ENCODE measurements at places on chromosomes 2 and 18.

- peaks cover 7% of the 10 kb centered on the region for H3K4me1 ChIP-seq
- H3K27me3 ChIP-seq, result no peaks in the 10 kb centered on the region
- H3K4me3 ChIP-seq, result no peak overlapping the region
- no peak overlapping the region for H3K27ac ChIP-seq
Measured at GRCh38 chr18:48402953-48403352, 6.2 kb downstream of the ZBTB7C start.

DNA sequence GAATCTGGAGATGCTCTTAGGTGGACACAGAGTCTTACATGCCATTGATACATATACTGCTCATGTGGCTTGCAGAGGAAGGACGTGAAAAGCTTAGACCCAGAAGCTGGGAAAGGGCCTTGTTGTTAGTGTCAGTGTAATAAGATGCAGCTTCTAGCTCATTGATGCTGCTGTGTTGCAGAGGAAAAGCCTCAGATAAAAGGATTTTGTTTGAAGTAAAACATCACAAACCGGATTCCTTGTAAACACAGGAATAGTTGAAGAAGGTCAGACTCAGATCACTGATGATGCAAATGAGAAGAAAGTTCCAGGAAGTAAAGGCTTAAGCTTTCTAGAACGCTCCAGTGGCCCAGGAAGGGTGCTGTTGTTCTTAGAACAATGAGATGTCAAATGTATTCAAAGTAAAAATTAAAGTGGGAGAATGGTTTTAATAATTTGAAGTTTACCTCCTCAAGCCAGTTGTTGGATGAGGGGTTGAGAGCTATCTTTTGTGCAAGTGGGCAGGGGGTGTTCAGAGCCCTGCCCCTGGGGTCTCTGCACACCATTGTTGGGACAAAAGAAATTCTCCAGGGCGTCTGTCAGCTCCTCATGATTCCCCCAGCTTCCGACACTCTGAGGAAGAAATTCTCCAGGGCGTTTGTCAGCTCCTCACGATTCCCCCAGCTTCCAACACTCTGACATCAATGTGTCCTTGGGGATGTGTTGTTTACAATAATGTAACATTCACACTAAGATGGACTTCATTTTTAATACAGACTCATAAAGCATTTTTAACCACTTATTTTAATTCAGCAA, 61.3 kb upstream of the CHMP1B start:
- H3K27me3 ChIP-seq, result no peaks in the 10 kb centered on the region
- no peak for DNase-seq
- H3K4me1 ChIP-seq, result no peaks in the 10 kb centered on the region
- no peaks in the 10 kb centered on the region for H3K36me3 ChIP-seq
- no peak overlapping the region for H3K4me3 ChIP-seq

- no peaks in the 10 kb centered on the region for H3K36me3 ChIP-seq
- no peaks in the 10 kb centered on the region for H3K4me1 ChIP-seq
- H3K27ac ChIP-seq, result no peak overlapping the region
- DNase-seq, result no peak
- no peaks in the 10 kb centered on the region for H3K27me3 ChIP-seq
Measured at GRCh38 chr18:28831476-28831875, 654.5 kb upstream of the CDH2 start.

DNA sequence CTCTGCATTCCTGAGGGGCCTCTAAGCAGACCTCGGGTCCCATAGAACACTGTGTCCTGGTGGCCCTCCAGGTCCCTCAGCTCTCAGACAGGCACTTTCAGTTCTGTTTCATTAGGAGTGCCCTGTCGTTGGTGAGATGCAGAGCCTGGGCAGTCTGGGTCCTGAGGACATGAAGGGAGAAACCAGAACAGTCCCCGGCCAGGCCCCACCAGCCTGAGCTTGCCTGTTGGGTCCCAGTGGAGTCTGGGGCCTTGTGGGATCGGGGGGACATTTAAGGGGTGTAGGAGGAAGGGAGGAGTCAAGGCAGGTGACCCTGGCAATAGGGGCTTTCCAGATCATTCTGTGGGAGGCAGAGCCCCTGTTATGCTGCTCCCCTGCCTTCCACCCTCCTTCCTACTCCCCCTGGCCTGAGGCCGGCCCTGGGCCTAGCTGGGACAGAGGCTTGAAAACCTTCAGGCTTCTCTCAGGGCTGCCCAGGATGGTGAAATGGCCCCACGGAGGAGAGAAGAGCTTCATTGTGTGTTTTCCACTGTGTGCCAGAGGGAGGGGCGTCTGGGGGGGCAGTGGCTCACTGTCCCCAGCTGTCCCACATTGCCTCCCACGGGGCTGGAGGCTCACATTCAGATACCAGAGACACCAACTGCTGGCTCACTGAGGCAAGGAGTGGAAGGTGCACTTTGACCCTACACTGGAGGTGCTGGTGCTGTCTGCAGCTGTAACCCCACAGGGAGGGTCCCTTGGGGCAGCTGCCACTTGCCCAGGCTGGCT, 26.6 kb upstream of the CATIP start:
- no peak overlapping the region for H3K27ac ChIP-seq
- H3K27me3 ChIP-seq, result no peaks in the 10 kb centered on the region
- no peaks in the 10 kb centered on the region for H3K36me3 ChIP-seq
- peaks cover 46% of the 10 kb centered on the region for H3K4me1 ChIP-seq
- no peak for DNase-seq

DNA sequence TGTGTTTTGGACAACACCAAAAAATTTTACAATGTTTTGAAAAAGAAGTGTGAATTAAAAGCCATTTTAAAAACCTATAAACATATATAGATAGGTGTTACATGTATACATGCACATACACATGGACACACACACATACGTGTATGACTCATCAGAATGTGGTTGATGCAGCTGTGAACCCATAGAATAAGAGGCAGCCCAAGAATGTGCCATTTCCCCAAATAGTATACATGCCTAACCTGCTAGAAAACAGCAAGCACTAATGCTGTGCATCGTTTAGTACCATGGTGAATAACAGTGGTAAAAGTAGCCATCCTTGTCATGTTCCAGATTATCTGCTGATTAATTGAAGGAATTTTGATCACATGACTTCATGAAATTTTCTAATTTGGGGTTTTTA, 149.0 kb downstream of the DSEL start:
- no peak for DNase-seq
- H3K36me3 ChIP-seq, result no peaks in the 10 kb centered on the region
- no peaks in the 10 kb centered on the region for H3K4me1 ChIP-seq
- H3K27ac ChIP-seq, result no peak overlapping the region

- DNase-seq, result no peak
- no peaks in the 10 kb centered on the region for H3K36me3 ChIP-seq
- no peaks in the 10 kb centered on the region for H3K27me3 ChIP-seq
- no peak overlapping the region for H3K27ac ChIP-seq
- no peaks in the 10 kb centered on the region for H3K4me1 ChIP-seq
Measured at GRCh38 chr2:157946919-157947557, 70.9 kb upstream of the ACVR1 start.

DNA sequence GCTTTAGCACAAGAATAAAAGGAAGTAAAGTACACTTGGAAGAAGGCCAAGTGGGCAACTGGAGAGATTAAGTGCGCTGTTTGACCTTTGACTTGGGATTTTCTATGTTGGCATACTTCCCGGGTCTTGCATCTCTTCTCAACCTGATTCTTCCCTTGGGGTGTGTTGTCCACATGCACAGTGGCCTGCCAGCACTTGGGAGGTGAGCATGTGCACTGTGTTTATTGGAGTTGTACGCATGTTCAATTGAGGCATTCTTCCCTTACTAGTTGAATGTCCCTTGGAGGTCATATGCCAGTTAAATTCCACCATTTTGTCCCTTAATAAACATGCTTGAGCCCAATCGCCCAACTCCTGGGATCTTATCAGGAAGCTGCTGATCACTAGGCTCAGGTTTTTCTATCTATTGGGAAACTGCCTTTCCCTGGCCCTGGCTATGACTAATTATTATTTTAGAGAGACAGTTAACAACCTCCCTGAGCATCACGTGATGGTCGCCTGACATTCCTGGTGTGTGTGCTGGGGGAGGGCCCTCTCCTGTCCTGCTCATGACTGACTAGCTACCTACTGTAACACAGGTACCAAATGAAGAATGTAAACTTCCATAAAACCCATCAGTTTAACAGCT, 62.5 kb upstream of the RAPGEF4 start:
- H3K36me3 ChIP-seq, result no peaks in the 10 kb centered on the region
- H3K4me3 ChIP-seq, result no peak overlapping the region
- no peaks in the 10 kb centered on the region for H3K27me3 ChIP-seq
- no peak overlapping the region for H3K27ac ChIP-seq
- DNase-seq, result peak; percentile 29

- DNase-seq, result no peak
Measured at GRCh38 chr2:216477283-216478035, 21.2 kb upstream of the RPL37A start.

GRCh38 chr2:28393114-28393836, 617 bp downstream of the FOSL2 start:
- peaks cover 26% of the 10 kb centered on the region for H3K4me1 ChIP-seq
- H3K4me3 ChIP-seq, result peak overlapping the region; percentile 81
- peaks cover 6% of the 10 kb centered on the region for H3K36me3 ChIP-seq
- peak overlapping the region; percentile 100 for H3K27ac ChIP-seq
- no peaks in the 10 kb centered on the region for H3K27me3 ChIP-seq

DNA sequence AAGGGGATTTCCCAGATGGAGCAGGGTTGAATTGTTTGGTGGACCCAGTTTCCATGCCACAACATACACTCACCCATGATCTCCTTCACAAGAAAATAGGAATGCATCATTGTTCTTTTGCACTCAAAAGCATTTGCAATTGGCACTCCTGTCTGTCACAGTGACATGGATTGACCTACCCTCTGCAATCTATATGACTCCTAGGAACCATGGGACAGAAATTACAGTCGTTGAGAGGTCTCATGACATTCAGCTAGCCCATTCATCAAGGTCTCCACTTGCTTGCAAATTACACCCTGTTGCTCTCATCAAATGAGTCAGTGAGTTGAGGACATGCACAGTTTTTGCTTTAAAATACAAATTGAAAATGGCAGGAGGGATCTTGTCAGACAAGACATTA, 448.5 kb downstream of the LPIN1 start:
- H3K27me3 ChIP-seq, result no peaks in the 10 kb centered on the region
- no peak overlapping the region for H3K4me3 ChIP-seq
- H3K4me1 ChIP-seq, result no peaks in the 10 kb centered on the region
- no peak overlapping the region for H3K27ac ChIP-seq
- H3K36me3 ChIP-seq, result no peaks in the 10 kb centered on the region
- no peak for DNase-seq

DNA sequence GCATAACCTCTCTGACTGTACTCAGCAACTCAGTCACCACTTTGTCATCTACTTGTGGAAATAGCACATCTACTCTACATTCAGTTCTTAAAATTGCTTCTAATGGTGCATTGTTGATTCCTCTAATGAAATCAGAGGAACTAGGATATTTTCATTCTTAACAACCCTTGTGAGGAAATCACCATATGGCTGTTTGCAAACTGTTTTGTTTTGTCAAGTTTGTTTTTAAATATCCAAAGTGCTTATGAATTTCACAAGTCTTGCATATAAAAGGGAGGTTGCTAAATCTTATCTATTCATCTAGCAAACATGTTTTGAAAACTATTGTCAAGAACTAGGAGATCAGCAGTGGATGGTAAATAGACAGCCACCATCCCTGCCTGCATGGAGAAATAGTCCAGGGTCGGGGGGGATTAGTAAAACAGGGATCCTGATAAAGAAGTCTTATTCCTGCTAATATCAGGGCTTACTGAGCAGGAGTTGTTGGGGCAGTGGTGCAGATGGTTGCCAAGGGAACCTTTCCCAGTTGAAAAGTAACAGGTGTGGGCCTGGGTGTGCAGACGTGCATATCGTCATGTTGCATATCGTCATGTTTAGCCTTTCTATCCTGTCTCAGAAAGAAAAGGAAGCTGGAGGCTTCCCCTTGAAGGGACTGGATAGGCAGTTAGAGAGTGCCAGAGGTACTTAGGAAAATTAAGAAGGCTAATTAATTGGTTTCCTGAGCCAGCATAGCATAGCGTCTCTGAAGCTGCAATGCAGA, 7.5 kb upstream of the MYO3B start:
- H3K27ac ChIP-seq, result no peak overlapping the region
- H3K36me3 ChIP-seq, result no peaks in the 10 kb centered on the region
- no peak for DNase-seq
- H3K4me3 ChIP-seq, result no peak overlapping the region
- no peaks in the 10 kb centered on the region for H3K27me3 ChIP-seq

GRCh38 chr2:50133766-50134165, 898.2 kb downstream of the NRXN1 start:
- no peak overlapping the region for H3K27ac ChIP-seq
- no peaks in the 10 kb centered on the region for H3K27me3 ChIP-seq
- H3K4me1 ChIP-seq, result no peaks in the 10 kb centered on the region
- DNase-seq, result no peak
- no peaks in the 10 kb centered on the region for H3K36me3 ChIP-seq
- no peak overlapping the region for H3K4me3 ChIP-seq

DNA sequence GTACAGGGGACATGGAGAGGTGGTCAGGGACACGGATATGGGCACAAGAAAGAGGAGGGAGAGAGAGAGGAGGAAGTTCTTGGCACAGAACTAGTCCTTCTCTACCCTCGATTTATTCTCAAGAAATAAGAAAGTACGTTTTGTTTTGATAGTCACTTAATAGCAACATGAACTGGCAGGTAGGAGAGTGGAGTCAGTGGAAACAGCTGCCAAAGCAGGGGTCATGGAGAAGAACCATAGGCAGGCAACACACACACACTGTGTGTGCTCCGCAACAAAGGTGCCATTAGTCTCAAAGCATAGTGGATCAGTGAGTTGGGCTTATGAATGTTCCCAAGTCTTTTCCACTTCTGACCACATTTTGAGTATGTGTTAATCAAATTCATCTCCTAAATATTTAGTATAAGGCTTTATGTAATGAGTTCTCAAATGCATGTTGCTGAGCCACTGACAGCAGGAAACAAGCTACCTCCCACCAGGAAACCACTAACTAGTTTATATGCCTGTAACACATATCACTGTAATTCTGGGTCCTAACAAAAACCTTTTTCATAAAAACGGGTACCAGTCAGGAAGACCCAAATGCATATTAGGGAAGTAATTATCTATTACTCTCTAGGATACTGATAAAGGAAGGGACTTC, 41.1 kb downstream of the IWS1 start:
- peaks cover 100% of the 10 kb centered on the region for H3K36me3 ChIP-seq
- no peak overlapping the region for H3K4me3 ChIP-seq
- H3K27ac ChIP-seq, result no peak overlapping the region
- DNase-seq, result no peak

GRCh38 chr18:35128675-35129074, 87.5 kb downstream of the MAPRE2 start:
- H3K4me1 ChIP-seq, result no peaks in the 10 kb centered on the region
- no peaks in the 10 kb centered on the region for H3K36me3 ChIP-seq
- no peak overlapping the region for H3K27ac ChIP-seq
- no peaks in the 10 kb centered on the region for H3K27me3 ChIP-seq

GRCh38 chr2:113685471-113685870, 58.4 kb downstream of the RABL2A start:
- H3K27ac ChIP-seq, result no peak overlapping the region
- no peaks in the 10 kb centered on the region for H3K36me3 ChIP-seq
- no peak for DNase-seq
- H3K4me3 ChIP-seq, result no peak overlapping the region
- H3K4me1 ChIP-seq, result no peaks in the 10 kb centered on the region
- H3K27me3 ChIP-seq, result no peaks in the 10 kb centered on the region

DNA sequence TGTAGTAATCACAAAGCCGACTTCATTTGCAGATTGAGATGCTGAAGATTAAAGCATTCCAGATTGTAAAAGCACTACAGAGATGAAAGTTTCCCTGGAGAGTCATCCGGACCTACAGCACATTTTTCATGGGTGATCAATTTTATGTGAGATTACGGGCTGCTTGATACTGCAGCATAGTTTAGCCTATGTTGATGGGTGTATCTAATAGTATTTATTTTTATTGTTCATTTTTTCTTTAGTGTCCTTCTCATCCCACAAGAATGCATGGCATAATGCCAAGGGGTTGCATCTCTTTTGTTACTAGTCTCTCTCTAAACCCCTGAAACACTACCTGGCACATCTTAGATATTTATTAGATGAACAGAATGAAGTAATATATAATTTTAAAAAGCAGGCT, 240.4 kb downstream of the MBD2 start:
- no peaks in the 10 kb centered on the region for H3K27me3 ChIP-seq
- H3K27ac ChIP-seq, result no peak overlapping the region
- H3K4me1 ChIP-seq, result no peaks in the 10 kb centered on the region
- H3K4me3 ChIP-seq, result no peak overlapping the region
- DNase-seq, result no peak

Measured in stomach (tissue), 19 donors.